ENCODE measurements at places on chromosomes 5 and 9.
A peak's percentile ranks its signal among the peaks of the same experiment; 100 is the strongest.

DNA sequence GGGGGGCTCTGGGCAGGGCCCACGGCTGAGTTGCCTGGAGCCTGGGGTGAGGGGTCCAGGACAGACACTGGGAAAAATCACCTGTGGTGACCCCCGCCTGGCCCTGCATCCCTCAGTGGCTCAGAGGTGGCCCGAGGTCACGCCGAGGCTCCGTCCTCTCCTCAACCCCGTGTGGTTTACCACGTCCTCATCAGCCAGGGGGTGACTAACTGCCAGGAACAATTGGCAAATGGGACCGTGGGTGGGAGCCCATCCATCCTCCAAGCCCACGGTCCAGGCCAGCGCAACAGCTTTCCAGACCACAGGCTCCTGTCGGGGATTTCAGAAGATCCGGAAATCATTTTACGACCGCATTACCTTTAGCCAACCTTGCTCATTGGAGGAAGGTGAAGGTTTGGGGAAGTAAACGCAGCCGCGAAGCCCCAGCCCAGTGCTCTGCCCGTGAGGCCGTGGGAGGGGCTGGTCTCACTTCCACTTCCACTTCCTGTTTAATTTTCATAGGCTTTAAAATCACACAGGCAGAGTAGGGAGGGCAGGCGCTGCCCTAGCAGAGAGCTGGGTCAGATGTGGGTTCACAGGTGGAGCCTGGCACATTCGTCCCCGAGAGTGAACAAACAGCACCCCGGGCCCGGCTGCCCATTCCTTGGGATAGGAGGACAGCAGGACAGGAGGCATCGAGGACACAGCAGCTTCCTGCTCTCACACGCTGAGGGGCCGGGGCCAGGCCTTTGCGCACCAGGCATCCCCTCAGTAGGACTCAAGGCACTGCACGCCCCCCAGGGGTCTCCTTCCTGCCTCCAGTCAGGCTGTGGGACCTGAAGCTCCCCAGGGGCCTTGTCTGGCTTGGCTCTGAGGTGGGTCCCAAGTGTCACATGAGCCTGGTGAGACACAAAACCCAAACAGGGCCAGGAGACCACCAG lies 19.8 kb upstream of the SLC9A3 start:
- no peak for DNase-seq

DNA sequence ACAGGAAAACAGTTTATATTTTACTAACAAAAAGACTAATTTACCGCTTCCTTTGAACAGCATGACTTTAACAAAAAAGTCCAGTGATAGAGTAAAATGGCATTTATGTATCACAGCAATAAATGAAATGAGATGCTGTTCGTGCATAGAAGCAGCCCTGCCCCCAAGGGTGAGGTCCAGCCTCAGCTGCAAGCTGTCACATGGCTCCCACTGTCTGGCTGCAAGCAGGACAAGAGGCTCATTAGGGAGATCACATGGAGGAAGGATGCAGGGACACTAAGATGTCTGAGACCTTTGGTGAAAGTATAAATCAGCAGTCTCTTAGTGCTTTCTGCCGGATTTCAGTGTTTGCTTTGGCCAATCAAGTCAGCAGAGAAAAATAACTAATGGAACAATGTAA lies 23.0 kb downstream of the GDNF start:
- DNase-seq: no peak

DNA sequence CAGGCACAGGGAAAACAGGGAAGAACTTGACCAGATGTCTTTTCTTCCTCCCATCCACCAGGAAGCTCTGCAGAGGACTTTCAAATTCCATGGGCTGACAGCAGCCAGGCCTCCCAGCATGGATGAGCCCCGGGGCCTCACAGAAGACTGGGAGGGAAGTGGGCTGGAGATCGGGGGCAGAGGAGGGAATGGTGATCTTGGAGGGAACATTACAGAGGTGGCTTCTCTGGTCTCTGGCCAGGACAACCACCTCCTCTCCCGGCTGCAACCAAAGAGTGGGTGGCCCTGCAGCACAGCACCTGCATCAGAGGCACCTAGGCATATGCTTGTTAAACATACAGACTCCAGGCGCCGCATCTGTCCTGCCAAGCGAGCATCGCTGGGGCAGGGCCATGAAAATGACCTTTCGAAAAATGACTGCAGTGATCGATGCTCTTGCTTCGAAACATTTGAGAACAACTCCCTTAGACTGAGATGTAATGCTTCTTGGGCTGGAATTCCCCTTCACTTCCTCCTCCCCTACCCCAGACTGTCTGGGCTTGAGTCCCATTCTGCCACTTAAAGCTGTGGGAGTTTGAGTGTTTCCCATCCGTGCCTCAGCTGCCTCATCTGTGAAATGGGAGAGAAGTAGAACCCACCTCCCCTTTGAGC lies 68.7 kb upstream of the UNC5A start:
- peak; percentile 31 for DNase-seq

- no peak for DNase-seq
Measured at GRCh38 chr5:135203593-135204036, 169.6 kb upstream of the PITX1 start.

- DNase-seq: no peak
Measured at GRCh38 chr5:76236684-76237083, 153.5 kb downstream of the SV2C start.

DNA sequence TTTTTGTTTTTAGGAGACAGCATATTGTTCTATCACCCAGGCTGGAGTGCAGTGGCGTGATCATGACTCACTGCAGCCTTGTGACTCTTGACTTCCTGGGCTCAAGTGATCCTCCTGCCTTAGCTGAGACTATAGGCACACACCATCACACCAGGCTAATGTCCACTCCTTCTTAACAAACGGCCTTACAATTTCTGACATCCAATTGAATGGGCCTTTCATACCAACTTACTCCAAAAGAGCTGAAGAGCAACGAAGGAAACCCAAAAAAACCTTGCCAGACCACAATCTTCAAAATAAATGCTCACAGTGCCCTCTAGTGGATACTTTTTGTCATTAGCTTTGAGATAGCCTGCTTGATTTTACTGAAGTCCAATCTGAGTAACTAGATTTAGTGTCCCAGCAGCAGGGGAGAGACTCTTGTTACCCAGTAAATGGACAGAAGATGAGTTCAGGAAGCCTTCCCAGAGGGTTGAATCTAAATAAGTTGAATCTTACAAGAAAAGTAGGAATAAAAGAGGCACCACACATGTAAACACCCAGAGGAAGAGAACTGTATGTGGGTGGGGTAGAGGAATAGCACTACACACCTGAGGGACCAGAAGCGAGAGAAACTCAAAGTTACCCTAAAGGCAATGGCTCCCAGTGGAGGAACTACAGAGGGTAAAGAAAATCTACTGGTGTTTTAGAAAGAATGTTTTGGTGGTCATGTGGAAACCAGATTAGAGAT lies 9.3 kb downstream of the ZNF622 start:
- no peak for DNase-seq

DNA sequence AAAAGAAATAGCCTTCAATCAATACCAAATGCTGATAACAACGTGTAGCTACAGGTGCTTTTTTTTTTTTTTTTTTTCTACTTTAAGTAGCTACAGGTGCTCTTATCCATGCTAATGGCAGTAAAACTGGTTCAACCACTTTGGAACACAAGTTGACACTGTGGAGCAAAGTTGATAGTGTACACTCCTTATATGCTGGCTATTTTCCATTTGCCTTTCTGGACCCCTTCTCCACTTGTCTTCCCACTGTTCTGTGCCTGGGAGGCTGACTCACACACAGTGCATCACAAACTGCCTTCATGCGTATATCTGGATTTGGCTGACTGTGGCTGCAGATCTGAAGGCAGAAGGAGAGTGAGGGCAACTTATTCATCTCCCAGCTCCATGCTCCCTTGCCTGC lies 247.9 kb downstream of the MSX2 start:
- DNase-seq: no peak

DNA sequence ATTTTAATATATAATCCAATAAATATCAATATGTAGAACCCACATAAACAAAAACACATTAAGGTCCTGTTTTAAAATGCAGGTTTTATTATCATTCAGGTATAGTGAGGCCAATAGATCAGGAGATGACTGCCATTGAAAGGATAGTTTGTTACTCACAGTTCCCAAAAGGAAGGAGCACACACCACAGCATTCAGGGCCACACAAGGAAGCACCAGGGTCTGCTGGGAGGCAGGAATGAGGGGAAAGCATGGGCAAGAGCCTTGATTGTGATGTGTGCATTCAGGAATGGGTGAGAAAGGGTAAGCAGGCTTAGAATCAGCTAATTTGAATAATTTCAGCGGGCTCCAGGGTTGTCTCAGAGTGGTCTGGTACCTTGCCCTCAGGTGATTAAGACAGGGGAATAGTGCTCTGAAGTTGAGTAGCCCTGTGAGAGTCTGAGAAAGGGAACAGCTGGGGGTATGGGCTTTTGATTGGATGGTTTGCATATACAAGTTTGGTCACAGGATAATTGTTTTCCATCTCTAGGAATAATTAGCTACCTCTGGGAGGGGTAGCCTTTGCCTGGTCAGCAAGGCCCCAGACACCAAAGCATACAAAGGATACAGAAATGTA lies 19.8 kb upstream of the OTULIN start:
- DNase-seq: no peak

DNA sequence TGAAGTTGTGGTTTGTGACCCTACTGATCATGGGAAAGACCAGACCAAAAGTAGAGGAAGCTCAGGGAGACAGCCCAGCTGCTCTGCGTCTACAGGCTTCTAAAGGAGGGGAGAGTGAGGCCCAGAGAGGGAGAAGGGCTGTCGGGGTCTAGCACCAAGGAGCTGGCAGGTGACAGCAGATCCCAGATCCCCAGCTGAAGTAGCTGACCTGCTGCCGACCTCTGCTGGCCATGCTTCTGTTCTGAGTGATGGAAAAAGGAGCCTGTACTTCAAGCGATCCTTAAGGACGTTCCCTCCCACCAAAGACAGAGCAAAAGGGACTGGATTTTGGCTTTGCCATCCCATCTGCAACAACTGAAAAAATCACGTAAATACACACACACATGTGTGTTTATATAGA lies 22.7 kb upstream of the QSOX2 start:
- DNase-seq: peak; percentile 69

DNA sequence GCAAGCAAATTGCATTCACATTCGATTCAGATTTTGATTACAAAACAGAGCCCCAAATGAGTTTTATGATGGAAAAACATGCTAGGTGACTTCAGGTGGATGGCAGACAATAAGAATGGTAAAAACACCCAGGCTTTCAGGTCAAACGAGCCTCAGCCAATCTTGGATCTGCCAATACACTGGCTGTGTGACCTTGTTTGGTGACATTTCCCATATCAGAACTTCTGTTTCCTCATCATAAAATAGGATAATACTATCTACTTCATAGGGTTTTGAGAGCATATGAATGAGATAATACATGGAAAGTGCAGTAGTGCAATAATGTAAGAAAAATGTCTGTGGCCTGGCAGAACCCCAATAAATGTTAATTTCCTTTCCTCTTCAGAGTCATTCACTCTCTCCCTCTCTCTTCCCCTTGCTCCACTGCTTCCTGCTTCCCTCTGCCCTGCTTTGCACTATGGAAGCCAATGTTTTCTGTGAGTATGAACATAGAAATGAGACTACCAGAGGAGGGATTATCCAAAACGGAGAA lies 54.7 kb downstream of the SH3RF2 start:
- DNase-seq: no peak

DNA sequence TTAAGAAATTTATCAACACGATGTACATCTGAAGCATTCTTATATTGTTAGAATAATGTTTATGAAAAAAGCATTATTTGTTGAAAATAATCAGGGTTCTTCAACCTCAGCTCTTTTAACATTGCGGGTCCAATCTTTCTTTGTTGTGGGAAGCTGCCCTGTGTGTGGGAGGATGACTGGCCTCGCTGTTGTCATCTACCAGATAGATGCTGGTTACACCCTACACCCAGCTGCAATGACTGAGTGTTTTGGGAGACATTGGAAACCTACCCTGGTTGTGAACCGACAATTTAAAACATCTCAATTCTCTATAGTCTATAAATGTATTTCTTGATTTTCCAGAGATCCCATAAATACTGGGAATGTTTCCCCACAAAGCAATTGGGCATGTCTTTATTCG lies 794.2 kb upstream of the CDH10 start:
- no peak for DNase-seq

DNA sequence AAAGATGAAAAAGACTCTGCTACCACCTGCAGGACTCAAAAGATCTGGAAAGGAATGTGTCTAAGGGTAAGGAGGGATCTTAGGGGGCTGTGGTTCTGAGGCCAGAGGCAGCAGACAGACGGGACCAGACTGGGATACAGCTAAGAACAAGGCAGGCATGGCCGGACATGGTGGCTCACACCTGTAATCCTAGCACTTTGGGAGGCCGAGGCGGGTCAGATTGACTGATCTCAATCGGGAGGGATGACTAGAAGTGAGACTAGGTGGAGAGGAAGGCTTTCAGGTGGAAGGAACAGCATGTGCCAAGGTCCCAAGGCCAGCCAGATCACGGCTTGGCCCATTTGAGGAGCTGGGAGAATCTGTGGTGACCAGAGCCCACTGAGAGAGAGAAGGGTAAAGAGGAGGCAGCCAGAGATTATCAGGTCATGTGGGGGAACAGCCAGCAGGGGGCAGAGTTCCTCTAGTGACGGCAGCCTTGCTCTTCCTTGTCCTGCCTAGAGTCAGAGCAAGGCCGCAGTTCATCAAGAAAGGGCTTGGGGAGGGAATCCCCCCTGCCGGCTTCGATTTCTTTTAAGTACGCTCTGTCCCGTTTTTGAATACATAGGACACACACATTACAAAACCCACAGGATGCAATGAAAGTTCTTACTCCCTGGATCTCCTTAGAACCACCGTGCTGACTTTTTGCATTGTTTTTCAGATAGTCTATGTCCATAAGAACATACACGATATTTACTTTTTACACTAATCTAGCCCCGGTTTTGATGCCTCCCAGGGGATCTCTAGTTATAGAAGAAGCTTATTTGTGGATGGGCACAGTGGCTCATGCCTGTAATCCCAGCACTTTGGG lies 2.6 kb upstream of the OLFML2A start:
- DNase-seq: peak; percentile 90

DNA sequence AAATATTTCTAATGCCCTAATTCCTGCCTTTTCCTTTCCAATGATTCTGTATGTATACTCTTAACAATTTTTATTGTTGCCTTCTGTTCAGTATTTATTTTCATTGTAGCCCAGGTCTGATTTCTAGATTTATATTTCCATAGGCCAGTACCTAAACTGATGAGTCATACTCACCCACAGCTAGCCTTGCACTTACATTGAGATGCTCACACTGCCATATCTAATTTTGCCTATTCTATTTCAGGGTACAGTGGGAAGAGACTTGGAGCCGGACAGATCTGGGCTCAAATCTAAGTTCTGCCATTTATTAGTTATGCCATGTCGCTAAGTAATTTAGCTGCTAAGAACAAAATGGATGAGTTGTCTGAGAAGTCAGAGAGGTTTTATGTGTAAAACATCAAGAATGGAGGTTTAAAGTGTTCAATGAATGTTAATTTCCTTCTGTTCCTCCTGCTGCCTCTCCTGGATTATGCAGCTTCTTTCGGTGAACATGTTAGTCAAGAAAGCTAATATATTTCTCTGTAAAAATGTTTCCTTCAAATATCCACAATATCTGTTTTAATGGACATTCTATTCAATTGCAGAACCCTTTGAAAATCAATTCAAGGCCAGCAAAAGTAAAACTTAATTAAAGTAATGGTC lies 62.3 kb upstream of the CDK5RAP2 start:
- no peak for DNase-seq

- DNase-seq: no peak
Measured at GRCh38 chr5:1718669-1719068, 81.0 kb downstream of the MRPL36 start.

- DNase-seq: no peak
Measured at GRCh38 chr5:106766916-106767315, 903.8 kb downstream of the EFNA5 start.

- DNase-seq: no peak
Measured at GRCh38 chr9:91519520-91520277, 96.1 kb upstream of the NFIL3 start.
